Right lobe of liver (tissue), 6 donors: ENCODE measurements at places on chromosomes 7 and 10.

DNA sequence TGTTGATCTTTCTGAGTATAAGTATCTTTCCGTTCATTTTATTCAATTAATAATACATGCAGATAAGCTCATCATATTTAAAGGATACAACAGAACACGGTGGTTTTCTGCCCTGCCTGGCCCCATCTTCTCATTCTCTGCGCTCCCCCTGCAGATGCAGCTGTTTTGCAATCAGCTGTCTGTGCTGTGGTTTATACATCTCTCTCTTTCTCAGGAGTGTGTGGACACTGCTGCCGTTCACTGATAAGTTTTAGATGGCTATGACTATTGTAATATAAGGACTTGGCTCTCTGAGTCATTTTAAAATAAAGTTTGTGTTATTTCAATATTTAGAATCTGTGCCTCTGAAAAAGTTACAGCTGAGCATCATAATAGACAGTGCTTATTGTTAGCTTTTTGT lies 54.5 kb downstream of the CUL1 start:
- no peak overlapping the region for H3K4me3 ChIP-seq
- no peaks in the 10 kb centered on the region for H3K27me3 ChIP-seq
- H3K36me3 ChIP-seq = peaks cover 11% of the 10 kb centered on the region

DNA sequence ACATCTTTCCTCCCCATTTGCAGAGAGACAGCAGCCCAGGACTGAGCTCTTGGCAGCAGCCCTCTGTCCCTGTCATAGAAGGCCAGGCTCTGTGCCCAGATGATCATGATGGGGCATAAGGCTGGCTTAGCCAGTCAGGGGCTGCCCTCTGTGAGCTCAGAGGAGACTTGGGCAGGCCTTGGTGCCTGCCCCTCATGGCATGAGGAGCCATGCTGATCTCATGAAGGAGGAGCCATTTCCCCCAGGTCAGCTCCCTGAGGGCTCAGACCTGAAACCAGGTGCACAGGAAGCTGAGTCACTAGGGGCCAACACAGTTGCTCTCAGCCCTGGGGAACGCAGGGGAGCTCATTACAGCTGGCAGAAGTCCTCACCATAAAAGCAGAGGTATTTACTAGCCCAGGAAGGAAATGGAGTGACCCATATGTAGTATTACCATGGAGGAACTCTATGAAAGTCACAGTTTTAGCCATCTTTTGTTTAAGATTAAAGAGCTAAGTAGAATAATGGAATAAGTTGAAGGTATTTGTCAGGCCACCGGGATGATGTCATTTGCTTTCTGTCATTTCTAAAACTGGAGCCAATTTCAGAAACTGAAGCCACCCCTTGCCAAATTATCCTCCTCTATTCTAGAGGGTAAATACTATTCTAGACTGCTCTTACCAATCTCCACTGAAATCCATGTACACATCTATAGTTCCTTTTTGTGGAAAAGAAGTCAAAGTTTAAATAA lies 362.4 kb upstream of the ZNF32 start:
- DNase-seq = no peak
- H3K27me3 ChIP-seq = no peaks in the 10 kb centered on the region
- no peaks in the 10 kb centered on the region for H3K36me3 ChIP-seq
- H3K4me1 ChIP-seq = no peaks in the 10 kb centered on the region

DNA sequence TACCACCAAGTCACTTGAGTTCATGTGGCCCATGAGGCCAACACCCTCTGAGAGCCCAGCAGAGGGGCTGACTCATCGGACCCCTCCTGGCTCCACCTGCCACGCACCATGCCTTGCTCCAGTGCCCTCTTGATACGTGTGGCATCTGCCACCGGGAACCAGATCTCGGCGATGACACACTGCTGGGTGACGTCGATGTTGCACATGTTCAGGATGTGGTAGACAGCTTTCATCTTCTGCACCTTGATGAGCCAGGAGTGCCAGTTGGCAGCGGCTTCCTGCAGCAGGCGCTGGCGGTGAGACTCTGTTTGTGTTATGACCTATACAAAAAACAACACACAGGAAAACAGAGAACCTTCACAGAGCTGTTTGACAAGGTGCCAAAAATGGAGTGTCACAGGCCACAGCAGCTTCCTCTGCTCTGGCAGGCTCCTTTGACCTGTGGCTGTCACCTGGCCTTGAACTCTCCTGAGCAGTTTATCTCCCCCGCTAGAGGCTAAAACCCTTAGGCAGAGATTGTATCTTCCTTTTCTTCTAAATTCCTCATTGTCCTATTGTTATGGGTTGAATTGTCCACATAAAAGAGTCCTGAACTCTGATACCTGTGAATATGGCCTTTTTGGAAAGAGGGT lies 45.2 kb upstream of the TMEM213 start:
- peak; percentile 70 for DNase-seq
- H3K27ac ChIP-seq = no peak overlapping the region
- no peaks in the 10 kb centered on the region for H3K4me1 ChIP-seq
- no peak overlapping the region for H3K4me3 ChIP-seq
- no peaks in the 10 kb centered on the region for H3K27me3 ChIP-seq

GRCh38 chr7:101784292-101785127 lies 32.9 kb upstream of the CUX1 start:
- no peaks in the 10 kb centered on the region for H3K36me3 ChIP-seq
- H3K4me1 ChIP-seq = peaks cover 7% of the 10 kb centered on the region
- no peaks in the 10 kb centered on the region for H3K27me3 ChIP-seq
- no peak overlapping the region for H3K27ac ChIP-seq

GRCh38 chr7:64113981-64114380 lies 68.7 kb downstream of the ZNF727 start:
- no peaks in the 10 kb centered on the region for H3K27me3 ChIP-seq
- no peak for DNase-seq
- no peaks in the 10 kb centered on the region for H3K36me3 ChIP-seq
- H3K4me3 ChIP-seq = no peak overlapping the region
- H3K4me1 ChIP-seq = no peaks in the 10 kb centered on the region

DNA sequence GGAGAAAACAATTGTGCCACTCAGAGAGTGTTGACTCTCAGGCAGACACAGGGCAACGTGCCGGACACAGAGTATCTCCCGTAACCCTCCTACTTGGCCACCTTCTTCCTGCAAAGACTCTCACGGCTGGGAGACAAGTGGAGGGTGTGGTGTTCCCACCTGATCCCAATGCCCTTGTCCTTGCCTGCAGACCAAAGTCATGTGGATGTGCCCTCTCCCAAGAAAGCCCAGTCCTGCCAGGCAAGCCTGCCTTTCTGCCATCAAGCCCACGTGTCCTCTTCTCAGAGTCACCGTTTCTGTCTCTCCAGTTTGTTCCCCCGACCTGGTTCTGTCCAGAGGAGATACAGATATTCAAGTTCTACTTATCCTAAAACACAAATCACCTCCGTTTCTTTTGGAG lies 723 bp downstream of the PNLIPRP2 start:
- no peaks in the 10 kb centered on the region for H3K4me1 ChIP-seq
- no peak for DNase-seq
- no peaks in the 10 kb centered on the region for H3K27me3 ChIP-seq
- no peak overlapping the region for H3K27ac ChIP-seq

DNA sequence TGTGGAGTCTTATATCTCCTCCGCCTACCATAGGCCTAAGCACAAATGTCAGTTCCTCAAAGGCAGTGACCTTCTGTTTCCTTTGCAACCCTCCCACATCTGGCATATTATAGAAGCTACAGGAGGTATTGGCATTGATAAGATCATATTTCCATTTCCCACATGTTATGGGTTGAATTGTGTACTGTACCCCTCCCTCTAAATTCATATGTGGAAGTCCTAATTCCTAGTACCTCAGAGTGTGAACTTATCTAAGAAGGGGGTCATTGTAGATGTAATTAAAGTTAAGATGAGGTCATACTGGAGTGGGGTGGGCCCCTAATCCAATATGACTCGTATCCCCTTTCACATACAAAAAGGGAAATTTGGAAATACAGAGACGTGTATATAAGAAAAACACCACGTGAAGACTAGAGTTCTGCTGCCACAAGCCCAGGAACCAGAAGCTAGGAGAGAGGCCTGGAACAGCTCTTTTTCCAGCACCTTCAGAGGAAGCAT lies 6.1 kb upstream of the LAMB4 start:
- DNase-seq = no peak
- no peaks in the 10 kb centered on the region for H3K4me1 ChIP-seq
- H3K36me3 ChIP-seq = no peaks in the 10 kb centered on the region

DNA sequence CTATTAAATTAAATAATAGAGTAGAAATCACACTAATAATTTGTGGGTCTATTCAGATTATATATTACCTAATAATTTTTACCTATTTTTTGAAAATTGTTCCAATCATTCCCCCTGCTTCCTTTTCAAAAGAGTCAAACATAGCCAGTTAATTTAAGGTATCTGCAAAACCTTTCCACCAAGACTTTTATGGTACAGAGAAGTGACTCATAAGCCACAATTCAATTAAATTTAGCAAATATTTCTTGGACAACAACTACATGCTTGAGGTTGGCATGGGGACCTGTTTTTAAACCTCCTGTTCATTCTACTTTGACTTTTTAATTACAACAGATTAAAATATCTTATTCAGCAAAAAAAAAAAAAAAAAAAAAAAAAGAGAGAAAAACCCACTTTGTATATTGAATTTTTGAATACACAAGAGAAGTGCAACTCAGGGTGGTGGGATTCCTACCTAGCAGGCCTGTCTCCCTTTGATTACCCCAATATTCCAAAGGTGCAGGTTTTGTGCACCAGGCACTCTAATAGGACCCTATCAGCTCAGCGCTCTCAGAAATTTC lies 301.9 kb upstream of the C7orf33 start:
- H3K27ac ChIP-seq = no peak overlapping the region
- no peaks in the 10 kb centered on the region for H3K27me3 ChIP-seq
- DNase-seq = no peak

DNA sequence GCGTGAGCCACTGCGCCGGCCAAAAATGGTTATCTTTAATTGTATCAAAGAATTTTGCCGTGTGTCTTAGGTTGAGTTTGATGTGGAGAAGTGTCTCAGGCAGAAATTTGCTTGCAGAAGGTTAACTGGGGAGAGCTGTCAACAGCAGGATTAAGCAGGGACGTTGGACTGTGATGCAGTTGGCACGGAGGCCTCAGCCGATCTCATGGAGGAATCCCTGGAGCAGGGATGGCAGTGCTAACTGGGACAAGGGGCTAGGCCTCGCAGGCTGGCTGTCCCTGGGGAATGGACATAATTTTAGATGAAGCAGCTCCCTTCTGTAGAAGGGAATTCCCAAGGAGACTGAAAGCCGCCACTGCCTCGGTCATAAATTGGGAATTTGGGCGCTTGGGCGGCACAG lies 12.3 kb upstream of the KIF5B start:
- H3K27ac ChIP-seq = no peak overlapping the region
- no peak for DNase-seq
- H3K4me1 ChIP-seq = no peaks in the 10 kb centered on the region
- no peak overlapping the region for H3K4me3 ChIP-seq
- H3K27me3 ChIP-seq = no peaks in the 10 kb centered on the region
- no peaks in the 10 kb centered on the region for H3K36me3 ChIP-seq

DNA sequence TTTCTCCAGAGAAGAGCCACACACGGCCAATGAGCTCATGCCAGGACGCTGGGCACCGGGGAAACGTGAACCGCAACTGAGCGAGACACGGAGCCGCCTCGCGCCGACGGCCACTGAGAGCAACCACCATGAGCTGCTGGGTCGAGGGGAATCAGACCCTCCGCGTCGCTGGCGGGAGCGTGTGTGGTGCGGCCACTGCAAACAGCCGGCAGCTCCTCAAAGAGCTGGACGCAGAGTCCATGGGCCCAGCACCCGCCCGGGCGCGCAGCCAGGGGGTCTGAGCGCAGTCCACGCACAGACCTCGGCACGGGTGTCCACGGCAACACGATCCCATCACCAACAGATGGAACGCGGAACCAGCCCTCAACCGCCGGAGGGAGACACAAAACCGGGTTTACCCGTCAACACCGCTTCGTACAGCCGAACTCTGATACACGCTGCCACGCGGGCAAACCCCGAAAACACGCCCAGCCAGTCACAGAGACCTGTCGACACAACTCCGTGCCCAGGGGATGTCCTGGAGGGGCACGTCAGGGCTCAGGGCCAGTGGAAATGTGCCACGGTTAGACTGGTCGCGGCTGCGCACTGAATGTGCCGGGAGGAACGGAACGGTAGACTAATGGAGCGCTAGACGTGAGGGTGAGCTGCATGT lies 147.1 kb downstream of the ELFN1 start:
- H3K27ac ChIP-seq = peak overlapping the region; percentile 52
- H3K27me3 ChIP-seq = no peaks in the 10 kb centered on the region
- no peaks in the 10 kb centered on the region for H3K4me1 ChIP-seq
- no peaks in the 10 kb centered on the region for H3K36me3 ChIP-seq
- DNase-seq = no peak

DNA sequence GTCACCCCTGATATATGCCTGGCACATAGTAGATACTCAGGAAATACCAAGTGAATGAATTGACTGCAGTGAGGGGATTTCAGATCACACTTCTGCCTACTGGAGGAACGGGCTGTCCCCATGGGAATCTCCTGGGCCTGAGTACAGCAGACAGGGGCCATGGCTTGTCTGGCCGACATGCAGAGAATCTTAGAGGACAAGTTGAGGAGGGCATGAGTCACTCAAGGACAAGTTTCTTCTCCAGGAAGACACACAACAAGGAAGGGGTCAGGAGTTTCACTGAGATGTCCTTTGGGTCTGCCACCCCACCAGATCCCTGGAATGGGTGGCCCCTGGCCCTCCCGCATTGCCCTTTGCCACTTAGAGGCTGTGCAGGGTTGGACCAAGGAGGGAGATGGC lies 20.7 kb downstream of the PLPP4 start:
- DNase-seq = no peak
- H3K4me1 ChIP-seq = no peaks in the 10 kb centered on the region
- no peaks in the 10 kb centered on the region for H3K36me3 ChIP-seq
- H3K4me3 ChIP-seq = no peak overlapping the region
- H3K27me3 ChIP-seq = no peaks in the 10 kb centered on the region
- no peak overlapping the region for H3K27ac ChIP-seq

DNA sequence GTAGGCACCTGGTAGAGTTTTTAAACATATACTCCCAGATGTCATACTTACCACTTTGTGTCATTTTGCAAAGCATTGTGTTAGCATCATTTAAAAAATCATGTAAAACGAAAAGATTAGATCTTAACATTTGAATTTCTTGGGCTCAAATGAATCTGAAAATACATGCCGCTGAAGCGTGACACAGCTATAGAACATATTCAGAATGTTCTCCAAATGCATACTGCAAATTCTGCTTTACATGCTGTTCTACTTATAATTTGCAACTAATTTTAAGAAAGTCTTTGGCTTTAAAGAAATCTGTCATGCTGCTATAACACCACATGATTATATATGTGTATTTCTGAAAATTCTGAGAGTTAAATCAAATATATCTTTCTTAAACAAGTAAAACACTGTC lies 109.2 kb upstream of the CAV2 start:
- no peak overlapping the region for H3K27ac ChIP-seq
- no peak for DNase-seq
- no peaks in the 10 kb centered on the region for H3K4me1 ChIP-seq
- no peaks in the 10 kb centered on the region for H3K36me3 ChIP-seq
- no peaks in the 10 kb centered on the region for H3K27me3 ChIP-seq
